Pulmonary artery endothelial cell (primary cell): ENCODE measurements at places on chromosomes 6 and 20. TPM values are rescaled to one million over a fixed set of nuclear protein-coding genes. Genes with fewer than 3 reads are reported as not detected.

DNA sequence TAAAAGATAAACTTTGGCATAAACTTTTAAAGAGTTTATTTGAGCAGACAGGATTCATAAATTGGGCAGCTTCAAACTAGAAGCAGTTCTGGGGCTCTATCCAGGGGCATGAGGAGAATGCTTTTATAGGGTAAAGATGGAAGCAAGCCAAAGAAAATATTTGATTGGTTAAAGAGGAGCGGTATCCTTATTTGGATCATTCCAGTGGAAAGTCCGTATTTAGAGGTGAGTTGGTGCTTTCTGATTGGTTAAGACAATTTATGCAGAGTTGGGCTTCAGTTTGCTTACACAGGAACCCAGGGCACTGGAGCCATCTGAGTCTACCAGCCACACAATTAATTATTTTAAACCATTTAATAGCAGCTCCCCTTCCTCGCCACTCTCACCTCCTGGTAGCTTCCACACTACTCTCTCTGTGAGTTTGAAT lies 37.9 kb upstream of the RNF217 start:
- no peak for DNase-seq

- DNase-seq, result no peak
Measured at GRCh38 chr6:131744432-131745287, 33.8 kb upstream of the CTAGE9 start.

DNA sequence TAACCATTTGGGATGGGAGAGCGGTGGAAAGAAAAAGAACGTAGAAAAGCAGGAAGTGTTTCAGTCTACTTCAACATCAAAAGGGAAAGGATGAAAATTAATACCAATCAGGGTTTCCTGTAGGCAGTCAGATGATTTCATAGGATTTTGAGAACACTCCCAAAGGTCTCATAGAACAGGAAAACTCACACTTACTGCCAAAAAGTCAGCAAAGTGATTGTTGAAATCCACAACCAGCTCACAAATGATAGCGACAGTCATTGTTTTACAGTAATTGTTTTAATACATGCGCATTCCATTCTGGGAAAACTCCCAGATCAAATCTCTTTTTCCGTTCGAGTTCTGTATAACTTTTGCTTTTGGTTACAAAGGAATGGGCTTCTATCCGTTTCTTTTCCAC lies 5.3 kb upstream of the CNKSR3 start:
- no peak for DNase-seq

DNA sequence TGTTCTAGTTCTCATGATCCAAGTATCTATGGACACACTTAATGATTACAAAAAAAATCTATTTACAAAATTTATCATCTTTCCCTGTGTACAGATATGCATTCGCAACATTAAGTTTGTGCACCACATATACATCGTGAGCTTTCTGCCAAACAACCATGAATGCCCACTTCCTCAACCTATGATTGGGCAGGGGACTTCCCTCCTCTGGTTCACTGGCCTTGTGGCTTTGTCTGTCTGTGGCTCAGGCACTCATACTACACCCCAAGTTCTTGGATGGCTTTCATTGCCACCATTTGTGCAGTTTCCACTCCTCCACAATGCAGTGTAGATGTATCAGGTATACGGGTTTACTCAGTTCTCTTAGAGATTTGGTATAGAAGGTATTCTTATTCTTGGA lies 74.9 kb downstream of the HS3ST5 start:
- DNase-seq, result no peak

GRCh38 chr6:121321282-121321681 lies 13.0 kb downstream of the TBC1D32 start:
- no peak for DNase-seq

The CBLN4 gene
- not detected in 2 replicates for total RNA-seq

The FAM209B gene
- not detected in 2 replicates for total RNA-seq

- peak; percentile 36 for DNase-seq
Measured at GRCh38 chr6:38640216-38640909, 634 bp upstream of the BTBD9 start.

DNA sequence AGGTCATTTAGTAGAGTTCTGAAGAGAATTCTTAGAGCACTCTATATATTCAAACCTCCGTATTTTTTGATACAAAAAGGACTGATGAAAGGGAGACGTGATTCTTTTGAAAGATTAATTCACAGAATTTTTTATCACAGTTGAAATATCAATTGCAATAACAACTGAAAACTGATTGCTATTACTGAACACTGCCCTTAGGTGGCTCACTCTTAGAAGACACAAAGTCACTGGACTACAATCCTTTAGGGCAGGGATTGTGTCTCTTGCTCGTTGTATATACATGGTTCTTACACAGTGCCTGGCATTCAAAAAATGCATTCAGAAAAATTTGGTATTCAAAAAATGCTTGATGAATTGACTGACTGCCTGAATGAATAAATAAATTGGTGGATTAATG lies 17.1 kb upstream of the CALHM6 start:
- DNase-seq, result no peak

GRCh38 chr6:37123957-37124729 lies 45.8 kb upstream of the PIM1 start:
- DNase-seq, result no peak

The DSP gene
- 0.07 and 0.18 TPM in 2 replicates for total RNA-seq

DNA sequence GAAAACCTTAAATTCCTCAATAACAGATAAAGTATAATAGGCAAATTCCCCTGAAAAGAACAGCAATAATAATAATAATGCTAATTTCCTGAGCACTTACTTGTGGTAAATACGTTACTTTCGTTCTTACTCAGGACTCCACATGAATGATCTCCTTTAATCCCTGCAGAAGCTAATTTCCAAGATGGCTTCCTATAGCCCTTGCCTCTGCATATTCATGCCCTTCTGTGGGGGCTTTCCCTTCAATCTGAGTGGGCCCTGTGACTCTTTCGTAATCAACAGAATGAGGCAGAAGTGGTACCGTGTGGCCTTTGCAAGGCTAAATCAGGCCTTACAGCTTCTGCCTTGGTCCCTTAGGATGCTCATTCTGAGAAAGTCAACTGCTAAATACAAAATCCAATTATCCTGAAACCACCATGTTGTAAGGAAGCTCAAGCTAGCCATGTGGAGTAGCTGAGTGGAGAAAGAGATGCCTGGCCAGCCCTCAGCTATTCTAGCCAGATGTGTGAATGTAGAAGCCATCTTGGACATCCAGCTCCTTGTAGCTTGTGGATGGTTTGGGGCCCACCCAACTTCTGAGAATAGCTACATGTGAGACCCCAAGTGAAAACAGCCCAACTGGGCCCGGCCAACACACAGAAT lies 50.5 kb downstream of the MCUR1 start:
- no peak for DNase-seq

- DNase-seq, result no peak
Measured at GRCh38 chr6:82085701-82086100, 161.8 kb downstream of the IBTK start.

The TP53INP2 gene
- total RNA-seq, result 3.4 TPM in 2 replicates

- DNase-seq, result no peak
Measured at GRCh38 chr6:113565306-113565705, 291.8 kb upstream of the MARCKS start.

- DNase-seq, result no peak
Measured at GRCh38 chr20:48431653-48432493, 395.9 kb downstream of the PREX1 start.

GRCh38 chr6:5840734-5841390 lies 165.9 kb downstream of the NRN1 start:
- DNase-seq, result no peak

The OTOR gene
- total RNA-seq, result not detected in 2 replicates

The TP53TG5 gene
- not detected in 2 replicates for total RNA-seq

- DNase-seq, result no peak
Measured at GRCh38 chr20:53662595-53662994, 69.0 kb upstream of the ZNF217 start.

The GRM1 gene
- total RNA-seq, result under 0.01 TPM in 2 replicates

- no peak for DNase-seq
Measured at GRCh38 chr20:63782051-63782471, 42.5 kb downstream of the SLC2A4RG start.

- no peak for DNase-seq
Measured at GRCh38 chr6:6643398-6643797, 54.9 kb downstream of the LY86 start.

GRCh38 chr20:11917663-11918062 lies at the start of gene BTBD3:
BTBD3 (plus strand) TSS chr20:11917893; CDS start chr20:11918276, 383 bp downstream.
- DNase-seq, result peak; percentile 35

- DNase-seq, result no peak
Measured at GRCh38 chr6:69164564-69165229, 529.6 kb downstream of the ADGRB3 start.

The E2F1 gene
- total RNA-seq, result 14.1 and 24.2 TPM in 2 replicates

DNA sequence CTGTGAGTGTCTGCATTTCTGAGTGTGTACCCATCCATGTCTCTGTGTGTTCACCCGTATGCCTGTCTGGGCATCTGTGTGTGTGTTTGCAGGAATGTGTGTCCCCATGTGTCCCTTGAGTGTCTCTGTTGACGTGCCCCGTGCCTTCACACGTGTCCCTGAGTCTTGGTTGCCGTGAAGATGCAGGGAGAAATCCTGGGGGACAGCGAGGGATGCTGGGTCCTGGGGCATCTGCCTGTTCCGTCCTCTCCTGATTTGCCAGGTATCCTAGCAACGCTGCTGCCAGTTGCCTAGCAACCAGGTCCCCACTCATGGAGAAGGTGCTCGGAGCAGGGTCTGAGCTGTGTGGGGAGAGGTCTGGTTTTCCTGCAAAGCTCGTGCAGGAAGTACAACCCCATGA lies 6.0 kb upstream of the LKAAEAR1 start:
- no peak for DNase-seq

DNA sequence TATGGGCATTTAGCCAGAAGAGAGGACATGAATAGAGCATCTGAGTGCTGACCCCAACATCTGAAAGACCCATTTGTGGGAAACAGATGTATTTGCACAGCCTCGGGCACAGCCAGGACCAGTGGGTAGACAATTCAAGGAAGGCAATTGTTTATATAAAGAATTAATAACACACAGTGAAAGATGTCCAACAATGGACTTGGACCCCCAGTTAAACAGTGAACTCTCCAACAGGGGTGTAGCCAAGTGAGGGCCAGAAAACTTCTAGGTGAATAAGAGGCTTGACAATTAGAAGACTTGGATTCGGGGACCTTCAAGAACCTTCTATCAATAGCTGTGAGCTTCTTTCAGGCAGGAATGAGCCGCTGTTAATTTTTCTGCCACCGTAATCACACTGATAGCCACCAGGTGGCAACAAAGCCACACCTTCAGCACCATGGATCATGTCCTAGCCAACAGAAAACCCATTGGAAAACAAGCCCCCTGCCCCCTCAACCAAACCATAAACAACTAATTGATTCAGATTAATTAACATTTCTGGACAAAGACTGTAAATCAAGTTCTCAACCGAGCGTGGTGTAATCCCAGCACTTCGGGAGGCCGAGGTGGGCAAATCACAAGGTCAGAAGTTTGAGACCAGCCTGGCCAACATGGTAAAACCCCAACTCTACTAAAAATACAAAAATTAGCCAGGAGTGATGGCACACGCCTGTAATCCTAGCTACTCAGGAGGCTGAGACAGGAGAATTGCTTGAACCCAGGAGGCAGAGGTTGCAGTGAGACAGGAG lies 8.8 kb upstream of the SRSF6 start:
- peak; percentile 63 for DNase-seq

DNA sequence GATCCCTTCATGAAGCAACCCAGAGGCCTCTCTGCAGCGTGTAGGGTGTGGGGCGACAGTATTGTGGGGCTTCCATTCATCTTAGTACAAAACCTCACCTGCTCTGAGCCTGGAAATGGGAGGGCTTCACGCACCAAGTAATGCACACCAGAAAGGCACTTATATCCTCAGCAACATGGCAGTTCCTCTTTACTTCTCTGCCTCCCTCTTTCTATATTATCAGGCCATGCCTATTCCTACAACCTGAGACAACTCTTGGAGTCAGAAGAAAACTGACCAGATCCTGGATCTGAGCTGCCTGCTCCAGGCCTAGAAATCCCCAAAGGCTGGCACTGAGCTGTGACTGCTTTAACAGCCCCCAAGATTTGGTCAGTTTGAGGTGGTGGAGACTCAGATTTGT lies 7.6 kb upstream of the ZNF76 start:
- DNase-seq, result no peak

The HTR1E gene
- not detected in 2 replicates for total RNA-seq

DNA sequence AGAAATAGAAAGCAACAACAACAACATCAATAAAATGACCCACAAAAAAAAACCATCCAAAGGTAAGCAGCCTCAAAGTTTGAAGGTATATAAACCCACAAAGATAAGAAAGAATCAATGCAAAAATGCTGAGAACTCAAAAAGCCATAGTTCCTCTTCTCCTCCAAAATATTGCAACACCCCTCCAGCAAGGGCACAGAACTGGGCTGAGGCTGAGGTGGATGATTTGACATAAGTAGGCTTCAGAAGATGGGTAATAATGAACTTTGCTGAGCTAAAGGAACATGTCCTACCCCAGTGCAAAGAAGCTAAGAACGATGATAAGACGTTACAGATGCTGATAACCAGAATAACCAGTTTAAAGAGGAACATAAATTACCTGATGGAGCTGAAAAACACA lies 188.8 kb upstream of the BTBD3 start:
- no peak for DNase-seq

The GSTA3 gene
- total RNA-seq, result not detected in 2 replicates

DNA sequence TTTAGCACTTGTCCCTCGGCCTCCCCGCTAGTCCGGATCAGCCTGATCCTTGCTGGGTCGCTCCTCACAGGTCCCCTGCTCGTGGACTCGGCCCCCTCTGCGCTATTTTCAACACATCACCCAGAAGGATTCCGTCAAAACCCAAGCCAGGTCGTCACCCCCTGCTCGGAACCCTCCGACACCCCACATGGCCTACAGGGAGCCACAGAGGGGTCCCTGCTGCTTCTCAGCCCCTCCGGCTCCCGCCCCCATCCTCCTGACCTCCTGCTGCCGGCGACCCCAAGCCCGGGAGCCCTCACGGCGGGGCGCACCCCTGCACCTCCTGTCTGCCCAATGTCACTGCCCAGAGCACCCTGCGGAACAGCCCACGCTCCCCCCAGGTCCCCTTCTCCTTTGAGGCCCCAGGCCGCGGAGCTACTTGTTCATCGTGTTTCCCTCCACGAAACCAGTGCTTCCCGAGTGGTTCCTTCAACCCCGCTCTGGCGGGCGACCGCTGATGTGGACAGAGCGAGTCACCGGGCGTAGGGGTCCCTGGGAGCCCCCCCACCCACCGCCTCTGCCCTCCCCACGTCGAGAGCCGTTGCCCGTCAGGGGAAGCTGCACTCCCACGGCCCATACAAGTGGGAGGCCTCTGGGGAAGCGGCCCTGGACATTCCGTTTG lies 638 bp upstream of the MYL9 start:
- no peak for DNase-seq

The CST5 gene
- not detected in 2 replicates for total RNA-seq

DNA sequence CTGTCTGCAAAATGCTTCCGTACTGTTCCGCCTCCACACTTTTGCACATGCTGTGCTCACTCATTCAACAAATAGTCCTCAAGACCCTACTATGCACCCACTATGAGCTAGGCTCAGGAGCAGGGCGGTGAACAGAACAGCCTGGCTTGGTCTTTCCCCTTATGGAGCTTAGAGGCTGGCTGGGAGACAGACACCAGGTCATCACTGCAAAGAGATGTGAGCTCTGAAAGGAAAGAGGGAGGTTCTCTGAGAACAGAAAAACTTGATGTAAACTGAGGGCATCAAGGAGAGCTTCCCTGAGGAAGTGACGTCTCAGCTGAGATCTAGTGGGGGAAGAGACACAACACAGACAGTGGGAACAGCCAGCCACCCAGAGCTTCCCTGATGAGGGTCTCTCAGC lies 31.0 kb upstream of the TGM2 start:
- no peak for DNase-seq
